ENCODE measurements at places on chromosomes 13 and 19.

DNA sequence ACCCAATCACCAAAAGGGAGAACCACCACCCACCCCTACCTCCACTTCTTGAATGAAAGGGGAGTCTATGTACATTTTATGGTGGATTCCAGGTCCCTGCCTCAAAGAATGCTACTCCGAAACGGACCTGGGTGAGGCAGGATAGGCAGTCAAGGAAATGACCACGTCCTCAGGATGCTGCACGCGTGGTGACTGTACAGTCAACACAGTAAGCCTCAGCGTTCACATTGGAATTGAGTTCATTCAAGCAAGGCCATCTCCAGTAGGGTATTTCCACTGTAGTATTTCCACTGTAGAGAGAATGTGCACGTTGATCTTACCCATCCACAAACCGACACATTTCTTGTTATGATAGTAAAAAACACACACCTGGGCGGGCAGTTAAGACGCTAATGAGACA, 16.9 kb downstream of the ZSCAN5C start:
- no peak for DNase-seq

GRCh38 chr19:8965887-8966286, 44.3 kb downstream of the MUC16 start:
- no peak for DNase-seq

DNA sequence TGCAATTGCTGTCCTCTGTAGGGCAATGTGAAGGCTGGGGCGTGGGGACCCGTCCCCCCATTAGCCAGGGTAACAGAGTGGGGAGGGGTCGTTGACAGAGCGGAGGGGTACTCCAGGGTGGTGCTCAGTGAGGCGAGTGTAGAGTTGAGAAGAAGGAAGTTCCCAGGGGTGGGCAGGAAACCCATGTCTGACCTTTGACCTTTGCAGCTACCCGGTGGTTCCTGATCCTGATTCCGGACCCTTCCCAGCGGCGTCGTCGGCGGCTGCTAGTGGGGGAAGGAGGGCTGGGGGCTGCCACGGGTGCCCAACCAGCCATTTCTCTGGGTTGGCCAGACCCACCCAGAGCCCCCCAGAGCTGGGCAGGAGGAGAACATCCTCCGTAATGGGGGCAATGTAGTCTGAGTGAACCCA, 2.1 kb upstream of the PLVAP start:
- DNase-seq = peak; percentile 58

DNA sequence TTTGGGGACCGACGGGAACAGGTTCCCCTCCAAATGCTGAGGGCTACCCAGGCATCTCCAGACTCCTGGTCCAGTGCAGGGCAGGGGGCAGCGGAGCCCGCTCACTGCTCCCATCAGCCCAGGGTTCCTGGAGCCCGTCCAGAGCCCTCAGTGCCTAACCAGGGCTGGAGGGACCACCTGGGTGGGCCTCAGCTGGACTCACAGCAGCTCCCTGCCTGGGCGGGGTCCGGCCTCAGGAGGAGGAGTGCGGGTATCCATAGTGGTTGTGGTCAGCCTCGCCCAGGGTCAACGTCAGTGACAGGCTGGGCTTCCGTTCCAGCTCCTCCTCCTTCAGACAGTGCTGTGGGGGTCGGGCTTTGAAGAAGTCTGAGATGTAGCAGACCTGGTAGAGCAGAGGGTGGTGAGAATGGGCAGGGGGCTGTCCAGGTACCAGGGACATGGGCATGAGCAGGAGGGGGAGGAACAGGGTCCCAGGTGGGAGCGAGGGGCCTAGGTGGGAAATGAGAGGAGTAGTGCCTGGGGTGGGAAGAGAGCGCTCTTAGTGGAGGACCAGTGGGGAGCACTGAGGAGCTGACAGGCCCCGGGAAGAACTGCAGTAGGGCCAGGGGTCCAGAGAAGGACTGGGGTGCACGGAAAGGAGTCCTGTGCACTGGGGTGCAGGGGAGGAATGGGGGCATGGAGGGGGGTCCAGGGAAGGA, 9.9 kb downstream of the PLPP2 start:
- DNase-seq = no peak

GRCh38 chr13:51501592-51502152, 48.8 kb upstream of the INTS6 start:
- no peak for DNase-seq

DNA sequence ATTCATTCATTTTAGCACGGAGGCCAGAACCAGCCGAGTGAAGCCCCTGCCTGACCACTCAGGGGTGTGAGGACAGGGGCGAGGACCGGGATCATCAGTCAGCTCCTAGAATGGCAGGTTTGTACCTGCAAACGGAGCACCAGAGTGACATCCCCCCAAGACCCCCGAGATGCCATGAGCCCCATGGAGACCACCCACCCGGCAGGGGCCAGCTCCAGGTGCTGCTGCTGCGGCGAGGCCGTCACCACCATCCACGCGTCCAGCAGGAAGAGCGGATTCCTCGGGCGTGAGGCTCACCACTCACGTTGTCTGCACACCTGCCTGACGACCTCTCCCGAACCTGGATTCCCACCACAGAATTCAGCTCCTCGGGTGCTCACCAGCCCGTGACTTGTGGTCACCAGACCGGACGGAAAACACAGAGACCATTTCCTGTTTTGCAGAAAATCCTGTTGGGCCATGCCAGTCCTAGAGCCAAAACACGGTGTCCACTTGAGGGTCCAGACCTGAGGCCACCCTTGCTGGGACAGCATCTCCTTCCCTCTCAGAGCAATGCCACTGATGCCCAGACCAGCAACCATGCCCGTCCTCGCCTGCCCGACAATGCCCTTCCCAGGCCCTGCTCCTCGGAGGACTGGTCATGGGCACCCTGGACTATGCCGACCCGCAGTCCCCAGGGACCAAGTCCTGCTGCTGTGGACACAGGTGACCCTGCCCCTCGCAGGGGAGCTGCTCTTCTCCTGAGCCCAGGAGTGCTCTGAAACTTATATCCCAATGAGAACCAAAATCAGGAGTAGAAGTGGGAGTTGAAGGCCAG, 74.2 kb downstream of the RASA3 start:
- DNase-seq = no peak

- no peak for DNase-seq
Observed at GRCh38 chr13:40406405-40407120, 259.9 kb downstream of the FOXO1 start.

DNA sequence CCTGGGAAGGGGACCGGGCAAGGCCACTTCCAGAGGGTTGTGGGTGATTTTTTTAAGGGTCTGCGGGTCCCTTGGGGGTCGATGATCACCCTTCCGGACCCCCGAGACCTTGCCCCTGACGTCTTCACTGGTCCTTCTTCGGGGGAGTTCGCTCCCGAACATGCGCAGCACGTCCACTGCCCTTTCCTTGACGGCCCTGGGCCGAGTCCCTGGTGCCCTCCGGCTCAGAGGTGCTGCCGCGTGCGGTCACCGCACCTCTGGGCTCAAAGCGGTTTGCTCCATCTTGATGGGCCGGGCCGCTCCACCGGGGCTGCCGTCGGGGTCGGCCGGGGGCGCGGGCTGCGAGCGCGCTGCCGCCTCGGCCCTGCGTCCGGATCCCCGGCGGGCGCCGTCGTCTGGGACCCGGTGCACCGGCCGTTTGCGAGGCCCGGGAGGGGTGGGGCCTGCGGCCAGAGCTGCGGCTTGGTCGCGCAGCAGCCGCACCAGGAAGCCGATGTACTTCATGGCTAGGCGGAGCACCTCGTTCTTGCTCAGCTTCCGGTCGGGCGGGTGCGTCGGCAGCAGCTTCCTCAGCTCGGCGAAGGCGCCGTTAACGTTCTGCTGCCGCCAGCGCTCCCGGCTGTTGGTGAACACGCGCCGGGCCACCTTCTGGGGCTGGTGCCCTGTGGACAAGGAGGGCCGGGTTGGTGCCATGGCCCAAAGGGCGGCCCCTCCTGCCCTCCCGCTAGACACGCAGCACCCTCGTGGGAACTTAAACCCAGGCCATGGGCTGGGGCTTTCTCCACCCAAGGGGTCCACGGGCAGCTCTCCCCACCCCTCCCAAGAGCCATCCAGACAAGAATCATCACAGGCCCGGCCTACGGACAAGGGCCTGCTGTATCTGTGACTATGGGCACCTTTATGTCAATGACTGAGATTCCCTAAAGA, 3.3 kb downstream of the LYL1 start:
- DNase-seq = peak; percentile 76

DNA sequence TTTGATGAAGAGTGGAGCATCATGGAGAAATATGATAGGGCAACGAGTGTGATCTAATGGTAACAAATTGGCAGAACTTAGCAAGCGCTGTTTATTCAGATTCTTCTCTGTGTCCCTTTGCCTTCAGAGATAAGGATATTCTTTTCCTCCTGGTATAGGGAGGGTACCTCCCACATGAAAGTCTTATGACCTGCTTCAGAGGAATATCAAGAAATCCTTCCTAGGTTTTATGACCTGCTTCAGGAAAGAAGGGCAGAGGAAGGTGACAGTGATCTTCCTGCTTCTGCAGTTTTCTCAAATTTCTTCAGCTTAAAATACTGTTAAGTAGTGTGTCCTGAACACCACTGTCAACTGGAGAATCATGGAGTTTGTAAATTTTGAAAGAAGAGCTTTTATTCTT, 144.3 kb downstream of the DNAJC15 start:
- DNase-seq = no peak

- peak; percentile 94 for DNase-seq
Observed at GRCh38 chr13:55669051-55669450, 1471.7 kb upstream of the PRR20A start.

DNA sequence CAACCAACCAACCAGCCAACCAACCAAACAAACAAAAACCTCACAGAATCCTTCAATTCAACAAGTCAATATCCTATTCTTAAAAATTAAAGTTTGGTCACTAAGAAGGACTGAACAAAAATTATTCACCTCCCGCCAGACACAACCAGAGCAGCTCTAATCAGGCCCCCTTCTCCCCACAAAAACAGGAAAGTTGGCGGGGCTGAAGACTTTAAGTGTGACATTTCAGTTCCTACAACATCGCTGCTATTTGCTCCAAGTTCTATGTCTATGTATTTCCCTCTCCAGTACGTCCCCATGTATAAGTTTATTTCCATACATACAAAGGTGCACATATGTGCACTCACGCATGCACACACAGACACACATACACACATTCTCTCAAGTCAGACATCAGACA, 32.8 kb upstream of the STK24 start:
- no peak for DNase-seq

DNA sequence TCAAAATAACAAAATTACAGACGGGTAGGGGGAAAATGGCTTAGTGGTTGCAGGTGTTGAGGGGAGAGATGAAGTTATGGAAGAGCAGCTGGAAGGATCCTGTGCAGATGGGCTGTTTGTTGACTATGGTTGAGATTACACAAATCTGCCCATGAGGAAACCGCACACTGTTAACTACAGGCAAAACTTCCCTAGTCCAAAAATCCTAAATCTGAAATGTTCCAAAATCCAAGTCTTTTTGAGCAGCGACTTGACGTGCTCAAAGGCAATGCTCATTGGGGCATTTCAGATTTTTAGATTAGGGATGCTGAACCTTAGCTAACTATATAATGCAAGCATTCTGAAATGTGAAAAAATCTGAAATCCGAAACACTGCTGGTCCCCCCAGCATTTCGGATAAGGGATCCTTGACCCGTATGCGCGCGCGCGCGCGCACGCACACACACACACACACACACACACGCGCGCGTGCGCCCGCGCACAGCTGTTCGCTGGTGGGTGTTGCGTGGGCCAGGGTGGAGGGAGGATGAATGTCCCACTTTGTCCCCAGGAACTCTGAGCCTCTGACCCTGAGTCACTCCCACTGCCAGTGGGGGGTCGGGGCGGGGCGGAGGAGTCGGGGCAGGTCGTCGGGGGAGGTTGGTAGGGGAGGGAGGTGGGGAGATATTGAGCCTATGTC, 6.8 kb downstream of the F2RL3 start:
- peak; percentile 43 for DNase-seq

GRCh38 chr13:36536546-36536945, 104.3 kb downstream of the CCNA1 start:
- DNase-seq = no peak

DNA sequence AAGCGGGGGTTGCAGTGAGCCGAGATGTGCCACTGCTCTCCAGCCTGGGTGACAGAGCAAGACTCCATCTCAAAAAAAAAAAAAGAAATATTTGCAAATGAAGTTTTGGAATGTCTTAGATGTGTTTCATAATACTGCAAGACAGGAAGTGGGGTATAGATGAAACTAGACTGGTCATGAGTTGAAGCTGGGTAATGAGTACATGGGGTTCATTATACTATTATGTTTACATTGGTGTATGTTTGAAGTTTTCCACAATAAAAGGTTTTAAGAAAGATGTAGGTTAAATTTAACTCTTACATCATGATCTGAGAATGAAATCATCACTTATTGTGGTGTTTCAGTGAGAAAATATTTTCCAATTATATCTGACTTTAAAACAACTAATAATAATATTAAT, 19.0 kb downstream of the FNDC3A start:
- DNase-seq = peak; percentile 8

- DNase-seq = no peak
Observed at GRCh38 chr13:72221276-72221962, 354.4 kb upstream of the DACH1 start.

DNA sequence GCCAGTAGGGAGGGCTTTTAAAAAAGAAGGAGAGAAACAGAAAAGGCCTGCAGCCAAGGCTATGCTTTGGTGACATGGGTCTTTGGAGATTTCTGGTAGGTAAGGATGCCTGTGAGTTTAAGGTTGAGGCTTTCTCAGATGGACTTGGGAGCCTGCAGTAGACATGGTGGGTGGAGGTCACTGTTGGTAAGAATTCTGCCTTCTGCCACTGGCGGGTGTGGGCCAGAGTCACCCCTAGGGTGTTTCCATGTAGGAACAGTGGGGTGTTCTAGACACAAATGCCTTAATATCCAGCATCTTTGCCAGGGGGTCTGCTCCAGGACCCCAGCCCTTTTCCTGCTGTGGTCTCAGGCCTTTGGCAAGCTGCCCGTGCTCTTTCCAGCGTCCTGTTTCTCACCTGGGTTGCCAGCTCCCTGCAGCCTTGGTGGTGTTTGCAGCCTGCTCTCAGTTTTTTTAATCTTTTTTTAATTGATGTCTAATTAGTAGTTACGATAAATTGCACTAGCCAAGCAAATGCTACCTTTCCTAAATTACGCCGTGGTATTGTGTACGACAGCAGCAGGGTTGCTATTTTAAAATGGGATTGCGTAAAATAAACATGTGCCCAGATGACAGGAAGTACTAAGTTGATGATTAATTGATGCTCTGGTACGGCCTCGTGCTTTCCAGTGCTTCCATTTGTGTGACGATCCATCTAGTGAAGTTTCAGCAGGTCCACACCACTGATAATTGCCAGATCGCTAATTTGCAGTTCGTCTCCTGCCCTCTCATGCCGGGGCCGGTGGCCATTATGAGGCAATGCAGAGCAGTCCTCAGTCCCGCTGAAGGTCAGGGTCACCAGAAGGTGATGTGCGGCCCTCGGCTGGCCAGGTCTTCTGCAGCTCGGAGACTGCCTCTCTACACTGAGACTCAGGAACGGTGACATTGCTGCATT, 35.3 kb upstream of the NPAS1 start:
- DNase-seq = no peak

GRCh38 chr19:20503476-20503875, 62.1 kb downstream of the ZNF737 start:
- peak; percentile 82 for DNase-seq

Measured in lung (tissue), 17 donors.